HT1080 (cell line): ENCODE measurements at places on chromosomes 11 and 22. TPM values are rescaled to one million over a fixed set of nuclear protein-coding genes. Genes with fewer than 3 reads are reported as not detected.

TMEM191B gene
- total RNA-seq = 0.10 and 0.51 TPM in 2 replicates

- no peak for DNase-seq
Observed at GRCh38 chr11:75468534-75469340, 35.7 kb upstream of the KLHL35 start.

NPAS4 gene
- not detected in 2 replicates for total RNA-seq

IL18 gene
- total RNA-seq = 0.32 TPM in 1 of 2 replicates, not detected in the other

DNA sequence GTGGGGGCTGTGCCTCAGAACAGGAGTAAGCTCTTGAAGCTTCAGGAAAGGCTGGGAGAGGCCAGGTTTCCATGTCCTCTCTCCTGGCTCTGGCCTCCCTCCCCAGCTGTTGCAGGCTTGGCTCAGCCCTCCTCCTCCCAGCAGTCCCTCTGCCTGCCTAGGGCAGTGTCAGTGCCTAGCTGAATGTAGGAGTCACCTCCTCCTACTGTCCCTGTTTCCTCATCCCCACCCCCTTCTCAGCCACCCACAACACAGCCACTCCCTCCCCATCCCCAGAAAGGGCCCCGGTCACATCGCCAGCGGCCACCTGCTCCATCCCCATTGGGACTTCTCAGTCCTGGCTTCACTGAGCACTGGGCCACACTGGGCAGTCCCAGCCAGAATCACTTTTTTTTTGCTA, 2.9 kb upstream of the FBLN1 start:
- no peak for DNase-seq

DNA sequence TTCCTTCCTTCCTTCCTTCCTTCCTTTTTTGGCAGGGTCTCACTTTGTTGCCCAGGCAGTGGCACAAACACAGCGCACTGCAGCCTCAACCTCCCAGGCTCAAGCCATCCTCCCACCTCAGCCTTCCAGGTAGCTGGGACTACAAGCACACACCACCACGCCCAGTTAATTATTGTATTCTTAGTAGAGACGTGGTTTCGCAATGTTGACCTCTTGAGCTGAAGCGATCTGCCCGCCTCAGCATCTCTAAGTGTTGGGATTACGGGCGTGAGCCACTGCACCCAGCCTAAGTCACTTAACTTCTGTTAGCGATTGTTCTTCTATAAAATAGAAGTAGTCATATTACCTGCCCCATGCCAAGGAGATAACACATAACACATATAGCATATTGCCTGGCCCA, 2.8 kb upstream of the SYTL2 start:
- DNase-seq = no peak

CPT1B gene
- total RNA-seq = 12.5 and 13.4 TPM in 2 replicates

- no peak for DNase-seq
Observed at GRCh38 chr22:31323578-31324550, 22.3 kb downstream of the PATZ1 start.
